ENCODE measurements at places on chromosomes 16 and 17. TPM values are rescaled to one million over a fixed set of nuclear protein-coding genes. Genes with fewer than 3 reads are reported as not detected.

- DNase-seq: no peak
Observed at GRCh38 chr16:81467072-81467471, 22.5 kb downstream of the CMIP start.

DNA sequence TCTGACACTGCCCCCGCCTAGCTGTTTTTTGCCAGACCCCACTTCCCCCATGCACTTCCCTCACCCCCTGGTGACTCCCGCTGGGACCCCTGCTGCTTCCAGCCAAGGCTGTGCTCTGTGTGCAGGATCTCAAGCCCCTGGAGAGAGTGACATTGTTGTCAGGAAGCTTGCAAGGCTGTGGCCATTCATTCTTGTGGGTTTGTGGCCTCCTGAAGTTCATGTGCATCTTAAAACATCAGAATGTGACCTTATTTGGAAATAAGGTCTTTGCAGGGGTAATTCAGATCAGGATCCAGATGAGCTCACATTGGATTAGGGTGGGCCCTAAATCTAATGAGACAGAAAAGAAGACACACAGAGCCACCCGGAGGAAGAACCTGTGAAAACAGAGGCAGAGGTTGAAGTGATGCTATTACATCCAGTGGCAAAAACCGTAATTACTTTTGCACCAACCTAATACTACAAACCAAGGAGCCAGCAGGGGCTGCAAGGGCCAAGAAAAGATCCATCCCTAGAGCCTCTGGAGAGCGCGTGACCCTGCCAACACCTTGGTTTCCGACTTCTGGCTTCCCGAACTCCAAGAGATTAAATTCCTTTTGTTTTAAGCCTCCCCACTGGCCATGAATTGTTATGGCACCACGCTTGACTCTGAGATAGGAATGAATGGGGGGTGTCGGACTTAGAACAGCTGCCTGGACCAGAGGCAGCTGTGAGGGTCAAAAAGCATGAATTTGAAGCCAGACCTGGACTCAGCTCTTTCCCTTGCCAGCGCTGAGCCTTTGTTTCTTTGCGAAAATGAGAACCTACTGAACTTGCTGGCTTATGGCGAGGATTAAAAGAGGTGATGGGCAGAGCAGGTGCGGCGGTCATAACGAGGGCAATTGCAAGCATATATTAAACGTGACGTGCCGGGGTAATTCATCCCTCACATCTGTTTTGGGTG is 75.5 kb downstream of the BMERB1 start:
- peak; percentile 41 for DNase-seq

DNA sequence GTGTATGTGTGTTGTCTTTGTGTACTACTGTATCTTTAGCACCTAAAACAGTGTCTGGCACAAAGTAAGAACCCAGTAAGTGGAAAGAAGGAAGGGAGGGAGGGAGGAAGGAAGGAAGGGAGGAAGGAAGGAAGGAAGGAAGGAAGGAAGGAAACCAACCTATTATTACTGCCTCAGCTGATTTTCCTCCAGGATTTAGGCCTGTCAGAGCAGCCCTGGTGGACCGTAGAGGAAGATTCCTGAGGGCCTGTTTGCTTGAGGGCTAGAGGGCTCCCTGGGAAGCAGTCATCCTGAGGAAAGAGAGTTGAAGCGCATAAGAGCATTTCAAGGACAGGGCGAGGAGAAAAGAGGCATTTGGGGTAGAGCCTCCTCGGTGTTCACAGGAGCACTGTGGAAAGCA is 61.5 kb downstream of the WSB1 start:
- no peak for DNase-seq

- DNase-seq: peak; percentile 11
Observed at GRCh38 chr17:79684132-79684985, 46.4 kb upstream of the ENPP7 start.

GRCh38 chr16:2183671-2184070 is 12.7 kb downstream of the CASKIN1 start:
- no peak for DNase-seq

DNA sequence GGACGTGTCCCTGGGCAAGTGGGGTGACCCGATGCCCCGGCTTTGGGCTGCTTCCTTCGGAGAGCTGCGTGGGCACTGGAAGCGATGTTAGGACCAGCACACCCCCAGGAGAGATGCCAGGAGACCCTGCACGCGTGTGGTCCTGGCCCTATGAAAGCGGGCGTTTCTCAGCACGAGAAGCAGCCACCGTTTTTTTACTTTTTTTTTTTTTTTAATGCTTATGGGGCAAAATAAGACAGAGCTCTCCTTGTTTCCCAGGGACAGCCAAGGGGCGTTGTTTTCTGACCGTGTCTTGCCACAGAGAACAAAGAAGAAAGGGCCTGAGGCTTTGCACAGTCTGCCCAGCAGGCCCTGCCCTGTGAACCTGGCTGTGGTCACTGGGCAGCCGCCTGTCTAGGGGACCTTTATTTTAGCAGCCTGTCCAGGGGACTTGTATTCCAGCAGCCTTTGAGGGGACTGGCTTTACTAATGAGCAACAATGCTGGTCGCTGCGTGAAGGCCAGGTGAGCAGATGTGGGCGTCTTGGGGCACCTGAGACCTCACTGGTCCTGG is 996 bp downstream of the SLC25A10 start:
- no peak for DNase-seq

GRCh38 chr16:66874079-66874775 is 6.1 kb upstream of the PDP2 start:
- DNase-seq: peak; percentile 69

KRT12 gene
- not detected for total RNA-seq

- no peak for DNase-seq
Observed at GRCh38 chr17:34974794-34975785, 5.2 kb upstream of the LIG3 start.

GRCh38 chr16:87043231-87044031 is 273.8 kb downstream of the C16orf95 start:
- DNase-seq: no peak

- DNase-seq: no peak
Observed at GRCh38 chr16:1434644-1435592, 4.0 kb downstream of the PERCC1 start.

CLEC18B gene
- total RNA-seq: not detected

DHX8 gene
- total RNA-seq: 44.1 TPM

GRCh38 chr16:74999219-74999608 is 390 bp downstream of the ZNRF1 start:
- DNase-seq: no peak

SPSB3 gene
- 25.5 TPM for total RNA-seq

RND2 gene
- total RNA-seq: 1.3 TPM

- peak; percentile 71 for DNase-seq
Observed at GRCh38 chr16:4090351-4090851, 25.8 kb downstream of the ADCY9 start.

- peak; percentile 71 for DNase-seq
Observed at GRCh38 chr16:56513972-56514371, 5.9 kb downstream of the BBS2 start.

GRCh38 chr17:79171188-79171587 is 96.6 kb downstream of the ENGASE start:
- DNase-seq: peak; percentile 46

DNA sequence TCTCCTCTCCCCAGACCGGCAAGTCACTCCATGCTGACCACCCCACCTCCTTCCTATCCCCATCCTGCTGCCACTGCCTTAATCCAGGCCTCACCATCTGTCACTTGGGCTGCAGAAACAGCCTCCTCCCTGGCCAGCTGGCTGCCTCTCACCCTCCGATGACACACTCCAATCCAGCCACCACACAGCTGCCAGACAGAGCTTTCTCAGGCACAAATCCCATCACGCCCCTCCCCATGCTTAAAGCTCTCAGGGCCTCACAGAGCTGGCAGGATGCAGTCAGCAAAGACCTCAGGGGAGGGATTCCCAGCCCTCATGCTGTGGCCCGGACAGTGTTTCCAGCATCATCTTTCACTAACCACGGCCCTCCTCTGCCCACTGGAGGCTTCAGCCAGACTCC is 13.7 kb downstream of the CAMKK1 start:
- peak; percentile 38 for DNase-seq

BRICD5 gene
- 1.6 TPM for total RNA-seq

- DNase-seq: no peak
Observed at GRCh38 chr17:46903762-46904672, 18.9 kb upstream of the GOSR2 start.

TOM1L1 gene
- 24.2 TPM for total RNA-seq

DNA sequence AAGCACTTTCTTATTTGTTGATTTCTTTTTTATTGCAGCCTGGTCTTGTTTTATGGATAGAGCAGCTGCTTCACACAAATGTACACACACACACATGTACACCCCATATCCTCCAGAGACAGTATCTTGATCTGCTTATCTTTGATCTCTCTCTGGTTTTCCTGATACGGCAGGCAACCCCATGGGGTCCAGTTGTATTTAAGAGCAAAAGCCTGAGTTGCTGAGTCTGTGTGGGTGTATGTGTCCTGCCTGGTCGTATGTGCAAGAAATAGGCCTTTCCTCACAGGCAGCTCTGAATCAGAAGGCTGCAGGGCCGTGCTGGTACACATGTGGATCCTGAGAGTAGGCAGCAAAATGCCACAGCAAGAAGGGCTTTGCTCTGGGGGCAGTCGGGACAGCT is 14.6 kb upstream of the LGALS9 start:
- no peak for DNase-seq

MMP2 gene
- total RNA-seq: 634 TPM

- peak; percentile 32 for DNase-seq
Observed at GRCh38 chr16:4213737-4214136, 28.1 kb downstream of the SRL start.

BCO1 gene
- total RNA-seq: not detected

FAM171A2 gene
- total RNA-seq: 0.86 TPM

GRCh38 chr17:8935191-8935590 is 30.3 kb downstream of the PIK3R5 start:
- no peak for DNase-seq

DNA sequence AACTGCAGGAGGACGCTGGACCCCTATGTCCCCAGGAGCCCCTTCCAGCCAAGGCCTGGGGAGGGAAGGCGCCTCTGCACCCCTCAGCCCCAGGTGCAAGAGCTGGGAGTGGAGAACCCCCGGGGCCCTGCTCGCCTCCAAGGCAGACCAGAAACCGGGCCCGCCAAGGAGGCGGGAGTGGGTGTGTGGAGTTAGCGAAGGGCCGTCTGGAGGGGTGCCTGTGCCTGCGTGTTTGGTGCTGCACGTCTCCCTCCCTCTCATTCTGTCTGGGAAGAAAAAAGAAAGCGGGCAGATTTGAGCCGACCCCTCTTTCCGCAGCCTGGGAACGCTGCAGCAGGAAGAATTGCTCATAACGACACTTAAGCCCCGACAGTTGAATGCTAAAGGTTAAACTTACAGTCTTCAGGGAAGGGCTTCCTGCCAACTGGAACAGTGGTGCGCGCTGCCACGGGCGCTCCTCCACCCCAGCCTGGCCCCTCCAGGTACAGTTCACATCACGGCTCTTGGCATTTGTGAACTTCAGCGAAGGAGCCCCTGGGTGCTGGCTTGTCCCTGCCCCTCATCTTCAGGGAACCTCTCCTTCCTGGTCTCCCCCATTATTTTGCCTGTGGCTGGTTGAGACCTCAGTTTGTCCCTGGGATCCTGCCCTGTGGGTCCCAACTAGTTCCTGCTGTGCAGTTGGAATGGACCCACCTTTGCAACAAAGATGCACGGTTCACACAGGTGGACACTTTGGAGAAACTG is 19.2 kb upstream of the ZFHX3 start:
- DNase-seq: peak; percentile 77

DNA sequence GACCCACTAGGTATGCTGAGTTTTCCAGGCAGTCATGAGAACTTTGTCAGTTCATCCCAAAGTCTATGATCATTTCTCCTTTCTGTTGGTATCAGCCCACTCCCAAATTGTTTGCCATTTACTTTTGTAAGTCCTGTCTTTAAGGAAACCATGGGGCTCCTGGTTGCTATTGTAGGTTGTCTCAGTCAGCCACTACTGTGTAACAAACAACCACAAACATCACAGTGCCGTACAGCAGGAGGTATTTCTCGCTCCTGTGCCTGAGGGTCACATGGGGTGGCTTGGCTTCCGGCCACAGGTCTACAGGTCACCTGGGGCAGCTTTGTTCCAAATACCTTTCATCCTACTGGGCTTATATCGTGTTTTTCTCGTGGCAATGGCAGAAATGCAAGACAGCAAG is 71.6 kb downstream of the C17orf67 start:
- no peak for DNase-seq
